ENCODE measurements at places on chromosomes 7 and 10.
A peak's percentile ranks its signal among the peaks of the same experiment; 100 is the strongest.

DNA sequence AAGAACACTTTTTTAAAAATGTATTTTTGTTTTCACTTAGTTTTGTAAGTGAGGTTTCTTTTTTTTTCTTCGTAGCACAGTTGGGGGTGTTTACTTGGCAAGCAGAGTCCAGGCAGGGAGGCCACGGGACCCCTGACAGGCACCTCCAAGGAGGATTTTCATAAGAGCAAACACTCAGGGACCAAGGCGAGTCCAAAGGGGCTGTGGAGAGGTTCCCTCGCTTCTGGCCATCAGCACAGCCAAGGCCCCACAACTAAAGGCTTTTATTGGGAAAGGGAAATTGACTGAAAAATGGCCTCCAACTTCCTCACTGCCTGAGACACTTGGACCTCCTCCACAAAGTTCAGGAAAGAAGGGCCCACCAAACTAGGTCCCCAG is 173.8 kb downstream of the LRRC4 start:
- DNase-seq = no peak

GRCh38 chr7:20747001-20747400 is 39.7 kb downstream of the SP8 start:
- no peak for DNase-seq

GRCh38 chr10:7090529-7090928 is 320.3 kb downstream of the SFMBT2 start:
- no peak for DNase-seq

DNA sequence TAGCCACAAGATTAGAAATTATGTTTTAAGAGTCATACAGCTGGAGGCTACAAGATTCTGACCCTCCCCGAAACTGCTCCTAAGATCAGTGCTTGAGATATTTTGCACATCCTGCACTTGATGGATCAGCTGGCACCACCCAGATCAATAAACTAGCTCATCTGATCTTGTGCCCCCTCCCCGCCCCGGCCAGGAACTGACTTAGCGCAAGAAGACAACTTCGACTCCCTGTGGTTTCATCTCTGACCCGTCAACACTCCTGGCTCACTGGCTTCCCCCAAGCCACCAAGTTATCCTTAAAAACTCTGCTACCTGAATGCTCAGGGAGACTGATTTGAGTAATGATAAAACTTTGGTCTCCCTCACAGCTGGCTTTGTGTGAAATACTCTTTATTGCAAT is 73.5 kb upstream of the NPSR1 start:
- DNase-seq = no peak

DNA sequence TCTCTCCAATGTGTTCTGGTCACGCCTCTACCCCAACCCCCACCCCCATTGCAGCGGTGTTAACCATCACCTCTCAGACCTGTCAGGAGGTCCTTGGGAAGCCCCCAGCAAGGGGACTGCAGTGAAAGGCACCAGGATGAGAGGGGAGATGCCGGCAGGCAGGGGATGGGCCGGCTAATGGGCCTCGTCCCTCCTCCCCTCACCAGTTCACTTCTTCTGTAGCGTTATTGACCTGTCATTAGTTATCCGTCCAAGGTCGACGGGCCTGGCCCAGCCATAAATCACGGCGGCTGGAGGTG is 18.8 kb downstream of the POLL start:
- DNase-seq = peak; percentile 32

- no peak for DNase-seq
These were observed 6.9 kb downstream of the GRB10 start for GRCh38 chr7:50775836-50776235.

DNA sequence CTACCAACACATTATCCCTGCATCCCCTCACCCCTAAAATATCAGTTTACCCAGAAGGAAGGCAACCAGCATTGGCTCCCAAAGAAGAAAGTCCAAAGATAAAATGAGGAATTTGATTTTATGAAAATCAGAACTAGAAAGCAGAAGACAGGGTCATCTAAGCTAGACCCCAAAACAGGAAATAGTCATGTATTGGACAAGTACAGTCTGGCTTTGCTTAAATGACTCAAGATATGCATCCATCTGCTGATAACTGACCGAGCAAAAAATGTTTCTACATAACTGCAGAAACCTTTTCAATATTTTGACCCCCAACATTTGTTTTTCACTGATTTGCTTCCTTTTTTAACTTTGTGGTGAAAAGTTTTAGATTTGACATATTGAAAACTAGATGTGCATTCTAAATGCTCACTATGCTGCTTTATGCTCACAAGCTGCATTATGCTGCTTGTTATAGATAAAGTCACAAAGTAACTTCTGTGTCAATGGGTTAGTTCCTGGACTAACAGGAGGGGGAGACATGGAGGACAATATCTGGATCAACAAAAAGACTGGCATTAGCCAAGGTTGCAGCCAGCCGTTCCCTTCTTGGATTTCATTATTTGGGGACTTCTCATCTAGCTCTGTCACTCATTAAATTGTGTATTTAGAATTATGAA is 227.0 kb downstream of the INHBA start:
- no peak for DNase-seq

DNA sequence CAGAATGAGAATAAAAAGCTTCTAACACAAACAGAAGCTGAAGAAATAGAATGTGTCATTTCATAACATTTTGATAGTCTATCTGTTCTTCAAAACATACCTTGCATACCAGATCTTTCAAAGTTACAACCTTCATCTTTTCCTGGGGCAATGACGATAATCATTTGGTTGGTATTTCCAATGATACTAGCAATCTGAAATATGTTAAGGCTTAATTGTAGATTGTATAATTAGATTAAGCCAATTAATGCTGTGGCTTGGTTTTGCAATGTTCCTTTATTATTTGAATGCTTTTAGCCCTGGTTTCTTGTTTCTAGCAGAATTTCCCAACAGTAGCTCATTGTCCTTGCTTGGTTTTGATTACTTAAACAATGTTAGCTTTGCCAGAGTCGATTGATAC is 84.6 kb downstream of the CABCOCO1 start:
- no peak for DNase-seq

DNA sequence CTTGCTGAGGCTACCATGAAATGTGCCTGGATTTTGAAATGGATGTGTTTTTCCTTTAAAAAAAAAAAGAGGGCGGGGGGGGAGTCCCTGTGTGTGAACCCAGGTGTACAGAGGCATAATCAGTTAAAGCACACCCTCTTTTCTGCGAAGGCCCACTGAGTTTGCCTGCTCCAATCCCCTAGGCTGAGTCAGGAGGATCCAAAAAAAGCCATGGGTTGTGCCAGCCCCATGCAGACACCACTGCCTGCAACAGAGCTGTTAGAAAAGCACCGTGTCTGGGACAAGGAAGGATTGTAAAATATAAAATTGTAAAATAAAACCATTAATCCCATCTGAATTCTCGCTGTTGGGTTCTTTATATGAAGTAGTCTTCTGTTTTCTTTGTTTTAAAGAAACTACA is 217.9 kb downstream of the ADAM12 start:
- no peak for DNase-seq

DNA sequence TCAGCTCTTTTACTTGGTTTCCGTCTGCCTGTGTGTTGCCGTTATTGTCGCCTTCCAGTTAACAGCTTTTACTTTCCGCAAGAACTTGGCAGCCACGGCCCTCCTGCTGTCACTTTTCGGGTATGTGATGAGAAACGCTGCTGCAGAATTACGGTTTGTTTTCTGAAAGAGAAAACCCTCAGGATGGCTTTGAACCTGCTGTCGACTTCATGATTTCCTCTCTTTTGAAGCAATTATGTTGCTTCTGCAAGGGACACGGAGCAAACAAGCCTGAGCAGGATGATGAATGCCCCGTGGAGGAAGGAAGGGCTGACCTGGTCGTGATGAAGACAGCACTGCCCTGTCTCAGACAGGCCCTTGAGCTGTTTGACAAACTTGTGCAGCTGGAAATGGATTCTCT is 339.8 kb downstream of the ABCA13 start:
- no peak for DNase-seq
